ENCODE measurements at places on chromosomes 12 and 14.

GRCh38 chr14:50624447-50624846, 43.7 kb downstream of the SAV1 start:
- peak; percentile 24 for ATAC-seq

- no peak for ATAC-seq
Measured at GRCh38 chr12:105067511-105068031, 16.7 kb downstream of the ALDH1L2 start.

DNA sequence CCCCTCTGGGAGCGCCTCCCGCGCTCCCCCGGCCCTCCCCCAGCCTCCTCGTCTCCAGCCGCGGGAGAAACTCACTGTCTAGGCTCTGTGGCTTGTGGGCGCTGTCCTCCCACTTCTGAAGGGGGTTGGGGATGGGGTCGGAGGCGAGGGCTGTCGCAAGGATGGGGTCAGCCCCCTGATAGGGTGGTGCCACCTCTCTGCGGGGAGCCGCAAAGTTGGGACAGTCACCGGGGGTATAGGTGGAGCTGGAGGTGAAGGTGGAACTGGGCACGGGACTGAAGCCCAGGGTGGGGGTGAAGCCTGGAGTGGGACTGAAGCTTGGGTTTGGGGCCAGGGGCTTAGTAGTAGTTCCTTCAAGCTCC, 12.2 kb downstream of the TNFRSF1A start:
- ATAC-seq = no peak

DNA sequence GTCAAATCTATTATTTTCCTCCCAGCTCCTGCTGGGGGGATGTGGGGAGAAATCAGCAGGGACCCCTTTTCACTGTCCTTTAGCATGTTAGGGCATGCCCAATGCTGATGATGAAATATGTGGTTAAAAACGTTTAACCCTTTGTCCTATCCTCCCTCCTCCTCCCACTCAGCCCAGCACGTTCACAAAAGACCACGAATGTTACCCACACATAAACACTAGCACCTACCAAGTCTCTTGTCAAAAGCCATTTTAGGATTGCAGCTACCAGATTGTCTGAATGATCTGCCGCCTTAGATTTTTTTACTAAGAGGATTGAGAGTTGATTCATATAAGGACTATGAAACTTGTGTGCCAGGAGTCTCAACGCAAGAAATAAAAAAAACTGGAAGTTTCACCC, 70.4 kb downstream of the TBK1 start:
- ATAC-seq = no peak

- peak; percentile 52 for ATAC-seq
Measured at GRCh38 chr12:8038659-8039114, 6.2 kb downstream of the FOXJ2 start.

- peak; percentile 62 for ATAC-seq
Measured at GRCh38 chr14:103391048-103391447, 5.8 kb downstream of the MARK3 start.

DNA sequence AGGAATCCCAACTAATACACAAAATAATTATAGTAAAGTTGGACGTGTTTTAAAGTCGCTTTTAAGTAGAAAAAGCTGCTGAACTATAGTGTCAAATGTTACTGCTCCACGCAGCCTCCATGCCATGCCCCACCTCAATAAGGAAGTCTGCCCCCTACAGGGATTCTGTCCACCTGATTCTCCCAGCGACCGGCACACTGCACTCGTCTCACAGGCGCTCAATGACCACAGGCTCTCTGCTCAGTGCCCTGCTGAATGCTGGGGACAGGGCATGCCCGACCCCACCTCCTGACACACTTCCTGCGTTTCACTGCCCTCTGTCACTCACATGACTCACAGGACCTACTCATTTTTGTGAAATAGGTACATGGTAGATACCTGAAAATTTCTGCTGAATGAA, 48.9 kb downstream of the BDKRB1 start:
- no peak for ATAC-seq

- ATAC-seq = no peak
Measured at GRCh38 chr12:22234561-22234960, 99.9 kb downstream of the ST8SIA1 start.

GRCh38 chr12:1806301-1807086, 13.9 kb upstream of the LRTM2 start:
- ATAC-seq = no peak

DNA sequence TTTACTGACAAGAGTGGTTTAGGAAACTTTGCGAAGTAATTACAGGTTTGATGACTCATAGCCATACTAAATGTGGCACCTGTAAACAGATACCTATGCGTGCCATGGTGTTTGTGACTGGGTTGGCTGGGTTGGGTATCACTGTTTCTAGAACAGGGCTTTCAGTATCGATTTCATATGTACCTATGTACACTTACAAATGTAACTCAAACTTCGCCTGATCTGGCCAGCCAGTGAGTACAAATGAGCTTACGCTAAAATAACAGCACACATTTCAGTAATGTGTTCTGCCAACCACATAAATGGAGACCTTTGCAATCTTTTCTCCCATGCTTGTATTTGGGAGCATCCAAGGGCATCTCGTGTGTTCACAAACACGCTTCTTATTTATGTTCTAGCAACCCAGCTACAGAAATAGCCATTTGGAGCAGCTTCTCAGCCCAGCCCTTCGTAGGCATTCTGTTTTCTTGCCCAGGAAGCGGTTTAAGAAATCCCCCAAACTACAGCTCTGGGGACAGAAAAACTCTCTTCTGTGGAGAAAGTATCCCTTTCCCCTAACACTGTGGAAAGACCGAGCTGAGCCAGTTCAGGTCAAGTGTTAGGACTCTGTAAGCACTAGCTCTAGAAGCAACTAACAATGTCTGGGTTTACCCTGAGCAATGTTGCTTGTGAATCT, 42.3 kb upstream of the MDM1 start:
- ATAC-seq = peak; percentile 95

GRCh38 chr14:65164825-65165135, 62.5 kb upstream of the MAX start:
- ATAC-seq = no peak

Measured in activated CD4-positive, CD25-positive, alpha-beta regulatory T cell treated with anti-CD3 and anti-CD28 coated beads, Interleukin-2, amount 50 U/mL, for 24 hours (primary cell).